ENCODE measurements at places on chromosomes 11 and 22.

GRCh38 chr22:36365020-36365411, 22.8 kb downstream of the MYH9 start:
- DNase-seq, result peak; percentile 97

- no peak for DNase-seq
These were observed 93.2 kb downstream of the PKNOX2 start for GRCh38 chr11:125257751-125258150.

DNA sequence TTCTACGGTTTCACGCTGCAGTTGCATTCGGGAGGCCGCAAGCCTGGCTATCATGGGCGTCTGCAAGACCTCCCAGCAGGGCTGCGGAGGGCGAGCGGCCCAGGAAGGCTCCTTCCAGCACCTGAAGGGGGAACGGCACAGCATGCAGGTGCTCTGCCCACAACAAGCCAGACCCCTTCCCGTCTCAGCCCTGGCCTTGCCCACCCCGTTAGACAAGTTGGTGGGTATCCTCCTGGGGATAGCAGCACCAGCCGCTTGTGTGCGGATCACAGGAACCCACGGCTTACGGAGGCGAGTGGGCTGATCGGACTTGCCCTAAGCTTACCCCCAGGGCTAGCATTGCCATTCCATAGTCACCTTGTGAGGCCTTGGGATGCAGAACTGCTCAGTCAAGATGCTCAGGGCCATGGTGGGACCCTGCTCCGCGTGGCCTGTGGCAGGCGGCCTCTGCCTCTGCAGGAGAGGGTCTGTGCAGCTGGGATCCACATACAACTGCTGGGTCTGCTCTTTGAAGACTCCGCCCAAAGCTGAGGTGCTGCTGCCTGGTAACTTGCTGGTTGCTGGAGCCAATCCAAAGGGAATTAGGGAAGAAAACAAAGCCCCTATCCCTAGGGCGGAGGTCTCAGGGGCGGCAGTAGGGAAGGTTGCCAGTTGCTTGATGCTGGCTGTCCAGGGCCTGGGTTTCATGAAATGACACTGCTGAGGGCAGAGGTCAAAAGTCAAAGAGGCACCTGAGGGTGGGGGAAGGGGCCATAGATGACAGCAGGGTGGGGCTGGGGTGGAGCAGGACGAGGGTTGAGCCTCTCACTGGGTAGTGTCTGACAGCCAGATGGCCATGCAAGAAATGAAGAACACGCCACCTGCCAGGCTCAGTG, 1.4 kb upstream of the OSBPL5 start:
- DNase-seq, result no peak

- DNase-seq, result peak; percentile 14
These were observed 35.8 kb downstream of the MTNR1B start for GRCh38 chr11:93005239-93005638.

DNA sequence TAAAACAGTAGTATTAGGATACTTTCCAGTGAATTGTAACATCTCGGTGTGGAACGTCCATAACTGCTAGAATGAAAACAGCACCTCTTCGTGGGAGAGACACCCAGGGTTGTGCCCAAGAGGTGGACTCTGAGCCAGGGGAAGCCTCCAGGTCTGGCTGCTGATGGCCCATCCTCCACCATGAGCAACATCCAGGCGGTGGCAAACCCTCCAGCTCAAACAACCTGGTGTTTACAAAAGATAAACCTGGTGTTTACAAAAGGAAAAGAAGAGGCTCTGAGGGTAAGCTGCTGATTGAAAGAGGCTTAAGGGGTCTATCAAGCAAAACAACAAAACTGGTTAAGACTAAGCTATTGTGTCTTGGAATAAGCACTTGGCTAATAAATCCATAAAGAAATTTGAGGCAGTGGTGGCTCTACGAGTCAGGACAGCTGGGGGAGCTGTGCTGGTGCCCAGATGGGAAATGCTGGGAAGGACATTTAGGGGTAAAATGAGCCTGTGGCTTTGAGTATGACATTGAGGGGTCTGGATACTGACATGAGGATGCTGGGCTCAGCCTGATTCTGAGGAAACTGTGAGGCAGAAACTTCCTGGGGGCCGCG, 909.0 kb downstream of the BRD1 start:
- DNase-seq, result no peak

DNA sequence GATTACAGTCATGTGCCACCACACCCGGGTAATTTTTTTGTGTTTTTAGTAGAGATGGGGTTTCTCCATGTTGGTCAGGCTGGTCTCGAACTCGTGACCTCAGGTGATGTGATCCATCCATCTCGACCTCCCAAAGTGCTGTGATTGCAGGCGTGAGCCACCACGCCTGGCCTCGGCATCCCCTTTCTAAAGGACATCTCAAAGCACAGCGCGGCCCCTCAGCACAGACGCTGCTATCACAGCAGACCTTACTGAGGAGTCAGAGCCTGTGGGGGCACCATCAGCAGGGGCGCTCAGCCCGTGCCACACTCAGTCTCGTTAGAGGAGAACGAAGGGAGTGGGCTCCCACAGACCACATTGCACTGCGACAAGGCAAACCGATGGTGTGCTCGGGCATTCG, 19.4 kb downstream of the CELSR1 start:
- DNase-seq, result no peak

DNA sequence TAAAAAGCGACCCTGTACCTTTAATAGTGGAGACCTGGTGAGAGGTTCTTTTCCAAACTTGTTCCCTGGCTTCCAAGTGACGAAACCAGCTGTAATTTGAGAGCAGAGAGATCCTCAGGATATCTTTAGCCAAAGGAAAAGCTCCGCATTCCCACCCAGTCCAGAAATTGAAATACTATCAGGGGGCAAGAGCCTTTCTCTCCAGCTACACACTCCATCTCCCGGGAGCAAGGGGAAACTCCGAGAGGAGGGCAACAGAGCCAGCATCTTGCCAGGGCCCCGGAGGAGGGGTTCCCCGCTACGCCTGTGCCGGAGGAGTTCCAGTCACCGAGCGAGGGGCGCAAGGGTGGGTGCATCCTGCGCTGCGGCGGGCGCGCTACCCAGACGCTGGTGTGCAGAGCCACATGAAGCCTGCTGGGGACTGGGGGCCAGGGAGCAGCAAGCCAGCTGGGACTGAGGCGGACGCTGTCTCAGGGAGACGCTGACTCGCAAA, at the start of gene FIBIN:
Gene FIBIN, plus strand, starts transcription at position 148 of the 493 bp plus-strand sequence. CDS start 415 bp downstream, outside the sequence.
- peak; percentile 80 for DNase-seq

DNA sequence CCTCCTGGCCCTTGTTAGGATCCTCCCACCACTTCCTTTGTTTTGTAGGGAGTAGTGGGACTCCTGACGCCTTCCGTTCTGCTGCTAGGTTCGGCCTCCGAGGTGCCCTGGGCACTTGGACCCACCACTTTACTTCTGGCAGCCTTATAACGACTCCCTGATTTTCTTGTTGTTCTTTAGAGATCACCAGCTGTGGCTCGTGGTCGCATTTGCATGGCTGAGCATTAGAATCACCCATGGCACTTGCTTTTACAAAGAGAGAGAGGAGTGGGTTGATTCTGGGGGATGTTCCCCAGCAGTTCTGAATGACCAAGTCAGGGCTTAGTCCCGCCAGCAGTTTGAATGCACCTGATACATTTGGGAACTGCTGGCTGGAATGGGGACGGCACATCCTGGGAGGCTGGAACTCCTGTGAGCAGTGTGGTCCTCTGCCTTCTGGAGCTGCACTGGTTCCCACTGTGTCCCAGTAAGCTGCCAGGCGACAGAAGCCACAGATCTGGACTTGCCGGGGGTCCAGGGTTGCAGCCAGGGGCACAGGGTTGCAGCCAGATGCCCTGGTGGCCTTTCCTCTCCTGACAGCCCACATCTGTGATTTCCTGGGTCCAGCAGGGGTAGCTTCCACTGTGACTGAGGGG, 4.1 kb downstream of the TUB start:
- DNase-seq, result no peak

Data from astrocyte of the spinal cord (primary cell).